ENCODE measurements at places on chromosomes 7 and 10. TPM values are rescaled to one million over a fixed set of nuclear protein-coding genes. Genes with fewer than 3 reads are reported as not detected.

DNA sequence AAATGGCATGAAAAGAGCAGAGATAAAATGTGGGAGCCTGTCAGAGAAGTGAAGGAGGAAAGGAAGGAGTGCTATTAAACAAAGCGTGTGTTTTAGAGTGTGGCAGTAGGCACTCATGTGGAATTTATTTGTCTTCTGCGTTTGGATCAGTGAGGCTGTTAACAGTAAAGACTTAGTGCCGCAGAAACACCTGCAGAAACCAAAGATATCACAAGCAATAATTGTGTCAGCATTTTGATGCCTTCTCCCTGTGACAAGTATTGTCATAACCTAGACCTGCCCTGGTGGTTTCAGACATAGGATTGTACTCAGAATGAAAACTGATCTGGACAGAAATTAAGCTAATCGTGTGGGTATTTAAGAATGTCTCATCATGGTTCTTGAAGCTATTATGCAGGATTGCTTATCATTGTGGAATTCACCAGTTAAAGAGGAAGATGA is 191.0 kb downstream of the CAMK1D start:
- no peak for DNase-seq

- no peak for DNase-seq
Observed at GRCh38 chr7:95441042-95441823, 6.4 kb upstream of the PON2 start.

GRCh38 chr7:52120912-52121311 is 804.3 kb upstream of the COBL start:
- DNase-seq, result no peak

DNA sequence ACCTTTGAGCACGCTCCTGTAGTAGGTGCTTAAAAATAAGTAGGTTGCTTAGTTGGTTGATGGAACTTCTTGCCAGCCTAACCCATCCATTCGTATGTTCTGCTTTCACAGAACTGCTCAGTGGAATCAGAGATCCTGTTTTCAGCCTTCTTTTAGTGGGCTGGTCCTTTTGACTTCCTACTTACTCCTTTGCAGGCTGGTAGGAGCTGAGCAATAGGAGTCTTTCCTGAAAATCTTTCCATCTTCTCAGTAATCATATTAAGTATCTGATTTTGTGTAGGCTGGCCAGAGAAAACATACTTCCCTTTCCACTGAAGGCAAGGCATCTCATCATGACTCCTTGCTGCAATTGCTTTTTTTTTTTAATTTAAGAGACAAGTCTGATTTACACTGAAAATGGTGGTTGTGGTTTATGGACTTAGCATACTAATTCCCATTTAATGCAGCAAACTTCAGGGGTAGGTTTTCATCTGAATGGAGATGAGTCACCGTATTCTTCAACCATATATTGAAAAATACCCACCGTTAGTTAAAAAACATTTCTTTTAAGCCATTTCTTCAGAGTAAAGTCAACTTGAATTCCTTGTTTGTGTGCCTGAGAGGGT is 208.0 kb downstream of the ZNF365 start:
- no peak for DNase-seq

GPR26 gene
- not detected for total RNA-seq

Data from activated CD8-positive, alpha-beta T cell treated with anti-CD3 and anti-CD28 coated beads for 36 hours (primary cell).